ENCODE measurements at places on chromosomes 12 and 14.
A peak's percentile ranks its signal among the peaks of the same experiment; 100 is the strongest.

GRCh38 chr14:83992857-83993256 is 1537.1 kb upstream of the FLRT2 start:
- DNase-seq = no peak

DNA sequence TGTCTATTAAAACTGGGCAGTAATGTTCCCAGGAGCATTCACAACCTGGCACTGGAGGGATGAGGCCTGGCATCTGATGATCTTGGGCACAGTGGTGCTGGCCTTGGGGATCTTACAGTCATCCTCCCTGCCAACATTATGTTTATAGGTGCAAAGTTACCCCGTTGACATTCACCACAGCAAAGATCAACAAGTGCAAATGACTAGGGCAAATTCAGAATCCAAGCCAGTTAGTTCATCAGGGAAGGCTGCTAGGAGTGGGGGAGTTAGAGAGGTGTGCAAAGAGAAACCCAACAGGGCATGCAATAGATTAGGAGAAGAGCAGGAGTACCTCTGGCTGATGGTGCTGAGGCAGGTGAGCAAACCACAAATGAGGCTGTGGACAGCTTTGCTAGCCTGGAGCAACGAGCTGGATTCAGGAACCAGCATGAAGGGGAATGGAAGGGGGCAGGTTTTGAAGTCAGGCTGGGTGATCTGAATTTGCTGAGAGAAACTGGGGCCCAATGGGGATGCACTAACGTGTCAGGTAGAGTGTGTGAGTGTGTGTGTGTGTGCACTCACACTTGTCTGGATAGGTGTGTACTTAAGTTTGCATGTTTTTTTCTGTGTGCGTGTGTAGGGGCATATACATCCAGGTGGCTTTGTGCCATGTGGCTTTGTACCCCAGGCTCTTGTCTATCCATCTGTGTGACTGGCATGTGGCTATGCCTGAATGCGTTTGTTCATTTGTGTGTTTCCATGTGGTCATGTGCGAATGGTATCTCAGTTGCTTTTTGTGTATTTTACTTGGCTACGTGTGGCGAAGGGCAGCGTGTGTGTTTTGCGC is 1.6 kb downstream of the CISTR start:
- peak; percentile 32 for DNase-seq

GRCh38 chr12:10167599-10167998 is 4.3 kb downstream of the OLR1 start:
- DNase-seq = no peak

DNA sequence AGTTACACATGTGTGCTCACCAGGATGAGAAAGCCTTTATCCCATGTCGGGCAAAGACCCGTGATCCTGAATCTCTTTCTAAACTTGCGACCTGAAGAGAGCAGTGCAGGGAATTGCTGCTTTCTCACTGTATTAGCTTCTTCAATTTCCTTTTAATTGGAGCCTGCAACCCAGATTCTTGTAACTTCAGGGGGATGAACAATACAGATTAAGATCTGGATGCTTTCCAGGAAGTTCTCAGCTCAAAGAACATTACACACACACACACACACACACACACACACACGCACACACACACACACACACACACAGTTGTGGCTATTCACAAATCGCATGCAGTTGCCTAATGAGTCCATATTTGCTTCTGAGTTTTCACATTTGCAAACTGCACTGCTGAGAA is 268.3 kb downstream of the NPAS3 start:
- no peak for DNase-seq

DNA sequence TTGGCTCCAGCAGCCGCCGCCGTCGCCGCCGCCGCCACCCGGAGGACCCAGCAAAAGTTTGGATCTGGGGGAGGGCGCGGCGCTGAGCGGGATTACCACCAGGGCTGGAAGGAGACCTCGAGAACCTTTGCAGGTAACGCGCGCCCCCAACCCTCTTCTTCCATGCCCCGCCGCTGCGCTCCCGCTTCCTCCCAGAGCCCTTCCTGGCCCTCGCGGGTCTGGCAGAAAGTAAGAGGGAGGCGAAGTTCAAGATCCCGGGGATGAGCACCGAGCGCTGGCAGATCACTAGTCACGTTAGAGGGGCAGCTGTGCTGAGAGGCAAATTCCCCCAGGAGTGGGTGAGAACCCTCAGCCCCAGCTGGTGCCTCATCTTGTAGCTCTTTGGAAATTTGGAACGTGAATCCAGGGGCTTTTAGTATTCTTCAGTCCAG is 3.9 kb downstream of the FLRT2 start:
- DNase-seq = peak; percentile 71

DNA sequence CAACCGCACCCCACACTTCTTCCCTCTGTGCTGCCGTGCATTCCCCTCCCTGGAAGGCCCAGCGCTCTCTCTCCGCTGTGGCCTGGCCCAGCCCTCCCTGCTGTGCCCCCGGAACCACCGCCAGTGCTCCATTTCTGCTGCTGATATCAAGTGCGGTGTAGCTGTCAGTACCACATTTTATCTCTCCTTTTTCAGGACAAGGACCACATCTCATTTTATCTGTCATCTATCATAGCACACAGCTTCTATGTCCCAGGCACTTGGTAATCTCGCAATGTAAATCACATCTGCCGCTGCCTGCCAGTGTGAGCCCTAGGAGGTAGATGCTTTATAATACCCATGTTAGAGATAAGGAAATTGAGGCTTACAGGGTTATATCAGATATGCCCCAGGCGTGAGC is 18.3 kb downstream of the IL31 start:
- DNase-seq = no peak
